ENCODE measurements at places on chromosomes 5 and 9.
A peak's percentile ranks its signal among the peaks of the same experiment; 100 is the strongest.

GRCh38 chr5:164885179-164885578 lies 1379.8 kb downstream of the MAT2B start:
- DNase-seq = no peak

DNA sequence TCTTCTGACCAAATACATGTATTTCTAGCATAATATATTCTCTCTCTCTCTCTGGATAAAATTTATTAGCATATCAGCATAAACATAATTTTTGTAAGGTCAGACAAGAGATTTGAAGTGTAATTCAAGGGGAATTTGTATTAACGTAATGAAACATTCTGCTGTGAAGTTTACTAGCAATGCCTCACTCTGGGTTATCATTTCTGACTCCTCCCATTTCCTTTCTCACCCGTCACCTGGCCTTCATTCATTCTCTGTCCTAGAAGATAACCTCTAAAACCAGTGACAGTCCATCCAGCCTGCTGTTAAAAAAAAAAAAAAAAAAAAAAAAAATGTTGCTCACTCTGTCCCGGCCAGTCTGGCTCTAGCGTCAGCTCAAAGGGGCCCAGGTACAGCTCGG lies 27.1 kb downstream of the GRAMD2B start:
- DNase-seq = no peak

DNA sequence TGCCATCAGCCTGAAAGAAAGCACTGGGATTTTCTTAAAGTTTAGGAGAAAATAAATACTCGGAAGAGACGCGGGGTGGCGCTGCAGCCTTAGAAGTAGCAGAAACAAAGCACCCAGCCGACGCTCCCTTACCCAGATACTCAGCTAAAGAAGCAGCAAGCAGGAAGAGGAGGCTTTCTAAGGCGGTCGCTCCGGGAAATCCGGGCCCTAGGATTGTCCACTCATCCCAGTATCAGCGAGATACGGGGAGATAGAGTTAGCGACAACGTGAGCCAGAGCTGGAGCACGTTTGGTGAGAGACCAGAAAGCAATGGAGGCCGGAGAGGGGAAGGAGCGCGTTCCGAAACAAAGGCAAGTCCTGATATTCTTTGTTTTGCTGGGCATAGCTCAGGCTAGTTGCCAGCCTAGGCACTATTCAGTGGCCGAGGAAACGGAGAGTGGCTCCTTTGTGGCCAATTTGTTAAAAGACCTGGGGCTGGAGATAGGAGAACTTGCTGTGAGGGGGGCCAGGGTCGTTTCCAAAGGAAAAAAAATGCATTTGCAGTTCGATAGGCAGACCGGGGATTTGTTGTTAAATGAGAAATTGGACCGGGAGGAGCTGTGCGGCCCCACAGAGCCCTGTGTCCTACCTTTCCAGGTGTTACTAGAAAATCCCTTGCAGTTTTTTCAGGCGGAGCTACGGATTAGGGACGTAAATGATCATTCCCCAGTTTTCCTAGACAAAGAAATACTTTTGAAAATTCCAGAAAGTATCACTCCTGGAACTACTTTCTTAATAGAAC lies at the start of gene PCDHB2:
TSS of gene PCDHB2 (plus strand) at position 135 of the 782 bp plus-strand sequence. CDS start at position 311, 176 bp downstream.
- no peak for DNase-seq

DNA sequence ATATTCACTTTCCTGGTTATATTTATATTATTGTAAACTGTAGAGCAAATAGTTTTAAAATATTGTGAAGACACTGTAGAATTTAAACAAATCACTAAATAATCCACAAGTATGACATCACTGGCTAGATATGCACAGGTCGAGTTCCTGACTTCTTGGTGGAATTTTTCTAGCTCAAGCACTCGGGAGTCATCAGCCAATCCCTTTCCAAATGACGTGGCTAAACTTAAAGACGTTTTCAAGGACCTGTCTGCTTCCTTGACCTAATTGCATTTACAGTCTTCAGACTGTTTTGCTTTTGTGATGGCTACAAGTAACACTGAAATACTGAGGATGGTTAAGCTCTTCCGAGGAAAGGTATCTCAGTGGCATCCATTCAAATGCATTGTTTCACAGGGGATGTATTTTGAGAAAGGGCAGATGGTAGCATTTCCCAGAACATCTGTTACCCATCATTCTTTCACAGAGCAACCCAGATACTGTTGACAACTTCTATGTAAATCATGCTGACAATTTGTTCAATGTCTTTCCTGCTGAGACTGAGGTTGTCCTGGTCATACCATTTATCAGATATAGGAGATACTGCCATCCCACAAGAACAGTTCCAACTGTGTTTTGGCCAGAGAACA lies 262.8 kb downstream of the CDH10 start:
- DNase-seq = no peak

- DNase-seq = peak; percentile 18
Observed at GRCh38 chr5:59351076-59351794, 542.3 kb downstream of the PDE4D start.

- DNase-seq = no peak
Observed at GRCh38 chr9:132826621-132827365, 51.3 kb downstream of the AK8 start.

DNA sequence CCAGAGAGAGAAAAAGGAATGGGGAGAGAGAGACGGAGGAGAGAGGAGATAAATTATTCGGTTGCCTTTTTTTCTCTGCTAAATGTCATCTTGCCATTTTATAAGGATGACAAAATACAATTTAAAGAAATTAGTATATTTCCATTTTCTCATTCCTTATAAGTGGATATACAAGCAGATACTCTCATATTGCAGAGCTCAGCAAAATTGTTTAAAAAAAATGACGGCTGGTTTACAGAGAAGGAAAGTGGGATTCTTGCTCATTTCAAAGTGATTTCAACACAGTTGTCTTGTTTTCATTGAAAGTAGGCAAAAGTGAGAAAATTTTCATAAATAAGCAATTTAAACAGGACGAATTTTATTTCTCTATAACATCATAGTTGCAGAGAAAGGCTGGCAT lies 641.9 kb upstream of the CDH6 start:
- no peak for DNase-seq

DNA sequence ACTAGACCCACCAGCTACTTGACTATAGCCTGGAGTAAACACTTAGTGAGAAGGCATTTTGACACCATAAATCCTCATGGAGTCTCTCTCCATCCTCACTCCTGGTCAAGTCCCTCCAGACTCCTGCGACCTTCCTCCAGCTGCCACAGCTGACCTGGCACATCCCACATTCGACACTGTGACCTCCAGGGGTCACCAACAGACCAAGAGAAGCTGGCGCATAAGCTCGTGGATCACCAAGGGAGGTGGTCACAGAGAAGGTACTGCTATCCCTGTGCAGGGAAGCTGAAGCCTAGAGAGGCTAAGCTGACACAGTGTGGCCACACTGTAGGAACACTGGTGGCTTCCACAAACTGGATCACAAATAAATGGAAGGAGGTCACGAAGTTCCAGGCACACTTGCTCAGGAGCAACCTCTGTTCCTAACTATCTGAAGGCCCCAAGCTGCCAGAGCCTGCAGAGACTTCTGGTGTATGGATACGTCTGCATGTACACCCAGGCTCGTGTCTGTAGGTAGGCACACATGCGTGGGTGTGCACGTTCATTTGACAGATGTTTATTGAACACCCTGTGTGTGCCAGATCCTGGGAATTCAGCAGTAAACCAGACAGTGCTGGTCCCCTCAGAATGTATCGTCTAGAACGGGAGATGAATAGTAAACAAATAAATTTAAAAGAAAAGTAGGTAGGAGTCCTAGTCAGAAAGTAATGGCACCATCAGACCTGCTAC lies 104.4 kb downstream of the C5orf15 start:
- no peak for DNase-seq

GRCh38 chr5:119397518-119398380 lies 41.9 kb downstream of the TNFAIP8 start:
- DNase-seq = no peak

DNA sequence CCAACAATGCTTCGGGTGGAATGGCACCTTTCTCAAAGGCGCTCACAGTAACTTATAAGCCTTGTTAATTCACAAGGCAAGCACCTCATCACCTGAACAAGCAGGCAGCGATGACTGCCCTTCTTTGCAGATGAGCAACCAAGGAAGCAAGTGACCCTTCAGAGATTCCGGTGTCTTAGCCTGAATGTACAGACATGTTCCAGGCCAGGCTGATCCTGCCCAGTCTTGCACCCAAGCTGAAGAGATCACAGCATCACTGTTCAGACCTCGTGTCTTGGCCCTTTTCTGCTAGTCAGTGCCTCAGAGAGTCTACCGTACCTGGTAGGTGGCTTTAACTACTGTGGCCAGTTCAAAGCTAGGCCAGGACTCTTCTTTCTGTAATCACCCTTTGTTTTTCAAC lies 94.7 kb upstream of the ERCC6L2 start:
- no peak for DNase-seq

DNA sequence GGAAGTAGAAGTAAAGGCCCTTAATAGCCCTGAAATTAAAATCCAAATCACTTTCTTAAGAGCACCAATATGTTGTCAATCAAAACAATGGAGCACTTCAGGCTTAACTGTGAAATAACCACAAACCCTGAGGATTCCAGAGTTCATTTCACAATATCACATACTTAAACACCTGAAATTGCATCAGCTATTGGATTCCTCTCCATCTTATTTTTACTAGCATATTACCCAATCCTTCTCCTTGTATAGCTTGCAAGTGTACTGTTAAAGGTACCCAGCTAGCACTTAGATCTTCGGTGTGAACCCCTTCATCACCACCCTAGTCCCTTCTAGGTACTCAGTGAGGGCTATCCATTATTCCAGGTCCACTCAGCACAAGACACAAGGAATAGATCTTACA lies 287.3 kb downstream of the EFNA5 start:
- DNase-seq = no peak

GRCh38 chr5:83401122-83401731 lies 70.3 kb upstream of the VCAN start:
- DNase-seq = no peak

GRCh38 chr5:54302267-54302687 lies 8.1 kb downstream of the ARL15 start:
- peak; percentile 31 for DNase-seq

- DNase-seq = no peak
Observed at GRCh38 chr9:126733005-126733404, 71.8 kb upstream of the ZBTB43 start.

GRCh38 chr5:17406423-17406838 lies 91.6 kb upstream of the TAF11L2 start:
- DNase-seq = no peak

- no peak for DNase-seq
Observed at GRCh38 chr5:53358794-53359193, 121.6 kb upstream of the FST start.

- no peak for DNase-seq
Observed at GRCh38 chr5:174583071-174583470, 141.3 kb upstream of the MSX2 start.

- no peak for DNase-seq
Observed at GRCh38 chr5:141951332-141951781, 6.6 kb downstream of the PCDH12 start.

DNA sequence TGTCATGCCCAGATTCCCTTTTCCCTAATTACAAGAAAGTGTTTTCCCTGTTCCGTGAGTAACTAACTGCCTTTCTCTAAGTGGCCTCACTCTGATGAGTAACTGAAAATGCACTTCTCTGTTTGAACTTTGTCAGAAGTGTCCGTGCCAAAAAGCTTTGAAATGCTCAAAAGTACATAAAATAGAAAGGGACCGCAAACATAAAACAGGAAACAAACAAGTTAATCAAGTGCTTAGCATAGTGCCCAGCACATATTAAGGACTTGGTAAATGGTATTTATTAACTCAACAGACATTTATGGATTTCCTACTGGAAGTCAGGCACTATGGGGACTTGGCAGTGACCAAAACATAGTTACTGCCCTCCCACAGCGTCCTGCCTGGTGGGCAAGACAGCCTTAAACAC lies 22.3 kb downstream of the AQP3 start:
- no peak for DNase-seq

GRCh38 chr9:101427957-101428655 lies 7.5 kb downstream of the ALDOB start:
- DNase-seq = no peak

DNA sequence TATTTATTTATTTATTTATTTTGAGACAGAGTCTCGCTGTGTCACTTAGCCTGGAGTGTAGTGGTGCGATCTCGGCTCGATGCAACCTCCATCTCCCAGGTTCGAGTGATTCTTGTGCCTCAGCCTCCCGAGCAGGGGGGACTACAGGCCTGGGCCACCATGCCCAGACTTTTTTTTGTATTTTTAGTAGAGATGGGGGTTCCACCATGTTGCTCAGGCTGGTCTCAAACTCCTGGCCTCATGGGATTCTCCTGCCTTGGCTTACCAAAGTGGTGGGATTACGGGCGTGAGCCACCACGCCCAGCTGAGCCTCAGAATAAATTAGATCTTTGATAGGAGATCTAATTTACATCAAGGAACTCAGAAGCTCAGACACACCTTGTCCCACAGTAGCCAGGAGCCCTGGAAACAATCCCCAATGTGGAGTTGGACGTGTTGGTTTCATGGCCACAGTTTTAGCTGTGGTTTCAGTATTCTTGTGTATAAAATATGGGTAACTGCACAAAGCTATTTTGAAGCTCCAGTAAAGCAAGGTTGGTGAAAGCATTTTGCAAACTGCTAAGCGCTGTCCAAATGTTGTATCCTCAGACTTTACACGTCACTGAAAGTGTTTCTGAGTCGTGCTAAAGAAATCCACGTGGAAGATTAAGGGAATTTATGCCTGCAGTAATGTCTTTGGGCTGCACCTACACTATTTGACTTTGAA lies 3.0 kb upstream of the HNRNPAB start:
- DNase-seq = no peak

DNA sequence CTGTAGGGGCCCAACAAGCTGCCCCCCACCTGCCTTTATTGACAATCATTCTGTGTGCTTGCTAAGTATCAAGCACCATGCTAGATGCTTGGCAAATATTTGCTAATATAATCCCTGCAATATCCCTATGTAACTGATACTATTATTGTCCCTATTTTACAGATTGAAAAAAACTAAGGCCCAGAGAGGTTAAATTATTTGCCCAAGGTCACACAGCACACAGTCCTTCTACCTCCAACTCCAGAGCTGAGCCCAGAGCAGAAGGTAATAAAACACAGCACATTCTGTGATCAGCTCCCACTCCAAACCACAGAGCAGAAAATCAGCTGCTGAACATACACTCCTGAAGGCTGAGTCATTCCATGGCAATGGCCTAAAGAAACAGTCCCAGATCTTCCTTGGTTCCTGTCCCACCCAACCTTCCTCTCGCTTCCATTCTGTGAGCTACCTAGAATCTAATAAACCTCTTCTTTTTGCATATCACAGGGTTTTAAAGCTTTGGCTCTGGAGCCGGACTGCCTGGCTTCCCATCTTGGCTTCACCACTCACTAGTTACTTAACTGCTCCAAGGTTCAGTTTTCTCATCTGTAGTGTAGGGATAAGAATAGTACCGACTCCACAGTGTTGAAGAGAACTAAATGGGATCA lies 66.7 kb upstream of the ADRA1B start:
- DNase-seq = no peak

DNA sequence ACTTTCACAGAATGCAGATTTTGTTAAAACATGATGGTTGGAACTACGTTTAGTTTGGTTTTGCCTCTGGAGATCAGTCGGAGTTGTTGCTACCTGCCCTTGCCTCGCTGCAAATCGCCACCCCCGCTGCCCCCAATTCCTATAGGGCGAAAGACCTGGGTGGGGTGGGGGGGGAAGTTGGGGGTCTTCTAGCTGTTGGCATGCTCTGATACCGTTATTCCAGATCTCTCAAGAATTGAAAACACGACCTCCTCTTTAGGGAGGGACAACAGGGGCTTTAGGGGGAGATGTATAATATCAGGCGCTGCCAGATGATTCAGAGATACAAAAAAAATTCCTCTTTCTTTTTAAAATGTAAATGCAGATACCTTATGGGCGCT lies 36.4 kb upstream of the NFIB start:
- DNase-seq = no peak

- no peak for DNase-seq
Observed at GRCh38 chr5:90390928-90391327, 18.6 kb downstream of the CETN3 start.

- DNase-seq = no peak
Observed at GRCh38 chr5:73983644-73984043, 357.6 kb downstream of the ARHGEF28 start.
